ENCODE measurements at places on chromosomes 4 and X. TPM values are rescaled to one million over a fixed set of nuclear protein-coding genes. Genes with fewer than 3 reads are reported as not detected.
A peak's percentile ranks its signal among the peaks of the same experiment; 100 is the strongest.

- no peak for DNase-seq
Measured at GRCh38 chrX:69131886-69132285, 33.4 kb downstream of the PJA1 start.

DNA sequence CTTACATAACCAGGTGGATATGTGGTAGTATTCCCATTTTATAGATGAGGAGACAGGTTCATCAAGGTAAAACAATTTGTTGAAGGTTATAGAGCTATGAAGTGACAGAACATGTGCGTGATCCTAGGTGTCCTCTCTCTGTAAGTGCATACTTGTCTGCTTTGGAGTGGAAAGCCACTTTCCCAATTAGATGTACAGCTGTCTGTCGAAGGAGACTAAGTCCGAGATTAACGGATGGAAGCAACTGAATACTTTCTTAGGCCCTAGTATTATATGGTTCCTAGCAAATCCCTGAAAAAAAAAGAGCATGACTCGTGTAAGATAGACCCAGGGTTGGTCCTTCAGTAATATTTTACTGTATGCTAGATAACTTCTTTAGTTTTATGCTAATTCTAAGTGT is 19.7 kb downstream of the TMEM131L start:
- DNase-seq, result no peak

Gene DCLK2
- polyA plus RNA-seq, result 7.1 TPM

DNA sequence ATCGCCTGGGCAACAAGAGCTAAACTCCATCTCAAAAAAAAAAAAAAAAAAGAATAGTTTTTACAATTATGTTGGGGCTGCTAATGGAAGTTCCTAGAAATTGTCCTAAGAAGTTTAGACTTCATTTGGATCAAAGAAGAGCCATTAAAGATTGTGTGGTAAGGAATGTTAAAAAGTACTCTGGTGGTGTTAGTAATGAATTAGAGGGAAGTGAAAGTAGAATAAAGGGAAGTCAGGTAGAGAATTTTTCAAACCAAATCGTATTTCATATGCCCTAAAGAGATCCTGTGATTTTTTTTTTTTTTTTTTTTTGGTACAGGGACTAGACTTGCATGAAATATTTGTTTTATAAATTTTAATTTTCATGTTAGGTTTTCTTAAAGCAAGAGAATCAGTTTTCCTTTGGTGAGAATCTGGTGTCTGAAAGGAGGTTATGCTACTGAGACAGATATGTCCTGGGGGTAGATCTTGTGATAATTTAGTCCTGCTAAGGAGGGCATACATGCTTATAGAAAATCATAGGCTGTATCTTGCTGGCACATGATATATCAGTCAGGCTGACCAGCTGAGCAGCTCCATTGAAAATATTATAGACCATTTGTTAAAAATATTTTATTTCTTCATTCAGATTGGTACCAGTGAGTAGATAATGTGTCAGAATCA is 10.7 kb downstream of the SEC24B start:
- DNase-seq, result no peak

DNA sequence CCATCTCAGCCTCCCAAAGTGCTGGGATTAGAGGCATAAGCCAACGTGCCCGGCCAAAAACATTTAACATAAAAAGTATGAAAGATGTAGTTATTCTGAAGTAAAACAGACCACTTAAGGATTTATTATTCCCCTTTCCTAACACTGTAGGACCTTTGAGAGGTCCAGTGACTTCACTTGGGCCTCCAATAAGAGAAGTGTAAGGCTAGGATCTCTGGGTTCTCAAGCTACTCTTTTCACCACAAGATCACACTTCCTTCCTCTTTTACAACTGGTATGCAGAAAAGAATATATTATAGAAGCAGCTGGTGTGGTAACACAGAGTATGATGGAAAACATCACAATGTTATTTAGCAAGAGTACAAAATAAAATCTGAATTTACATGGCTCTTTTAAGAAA is 30.2 kb upstream of the CCNG2 start:
- no peak for DNase-seq

- no peak for DNase-seq
Measured at GRCh38 chr4:74092957-74093356, 6.0 kb downstream of the CXCL2 start.

GRCh38 chrX:52990848-52991247 is 32.5 kb upstream of the FAM156A start:
- no peak for DNase-seq

- no peak for DNase-seq
Measured at GRCh38 chrX:136262243-136262642, 11.0 kb upstream of the MAP7D3 start.

DNA sequence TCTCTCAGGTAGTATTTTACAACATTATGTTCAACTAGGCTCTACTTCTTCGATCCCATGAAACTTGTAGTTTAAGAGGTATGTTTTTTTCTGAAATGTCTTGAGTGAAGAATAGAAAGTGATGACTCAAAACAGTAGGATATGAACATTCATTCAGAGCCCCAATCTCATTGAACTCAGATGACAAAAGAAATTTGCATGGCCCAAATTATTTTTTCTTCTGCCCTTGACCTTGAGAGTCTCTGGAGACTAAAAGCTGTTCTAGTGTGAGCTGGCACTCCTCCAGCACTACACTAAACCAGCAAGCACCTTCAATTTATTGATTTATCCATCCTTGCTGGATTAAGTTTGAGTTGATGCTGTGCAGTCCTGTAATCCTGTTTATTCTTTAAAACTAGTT is 4.0 kb downstream of the DCLK2 start:
- DNase-seq, result no peak

DNA sequence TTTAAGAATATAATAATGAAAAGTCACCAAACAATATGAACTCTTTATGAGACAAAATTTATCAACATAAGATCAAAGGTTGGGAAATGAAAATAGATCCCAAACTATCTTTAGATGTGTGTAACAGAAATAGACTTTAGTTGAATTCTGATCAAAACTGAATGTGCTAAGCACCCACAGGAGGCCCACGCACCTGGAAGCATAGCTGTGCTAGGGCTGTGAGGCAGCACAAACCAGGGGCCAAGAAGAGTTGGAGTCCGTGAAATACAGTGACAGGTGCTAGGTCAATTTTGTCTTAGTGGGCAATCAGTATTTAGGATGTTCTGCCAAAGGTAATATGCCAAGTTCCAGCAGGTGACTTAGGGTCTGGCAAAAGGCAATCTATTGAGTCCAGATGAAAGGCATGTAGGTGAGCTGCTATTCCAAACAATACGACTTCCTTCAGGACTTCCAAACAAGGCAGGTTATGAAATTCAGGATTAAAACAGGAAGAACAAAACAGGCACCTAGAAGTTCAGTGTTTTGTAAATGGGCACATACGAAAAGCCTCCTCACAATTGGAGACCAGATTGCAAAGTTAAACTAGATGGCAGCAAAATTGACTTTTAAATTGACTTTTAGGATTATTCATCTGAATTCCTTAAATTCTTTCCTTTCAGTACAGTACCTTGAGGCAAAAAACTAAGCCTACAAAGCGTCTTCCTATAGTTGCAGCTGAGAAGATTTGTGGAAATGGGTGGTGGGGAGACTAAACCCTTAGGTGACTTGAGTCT is 4.7 kb upstream of the PCDH18 start:
- DNase-seq, result no peak

Gene FLNA
- polyA plus RNA-seq, result 468 TPM

DNA sequence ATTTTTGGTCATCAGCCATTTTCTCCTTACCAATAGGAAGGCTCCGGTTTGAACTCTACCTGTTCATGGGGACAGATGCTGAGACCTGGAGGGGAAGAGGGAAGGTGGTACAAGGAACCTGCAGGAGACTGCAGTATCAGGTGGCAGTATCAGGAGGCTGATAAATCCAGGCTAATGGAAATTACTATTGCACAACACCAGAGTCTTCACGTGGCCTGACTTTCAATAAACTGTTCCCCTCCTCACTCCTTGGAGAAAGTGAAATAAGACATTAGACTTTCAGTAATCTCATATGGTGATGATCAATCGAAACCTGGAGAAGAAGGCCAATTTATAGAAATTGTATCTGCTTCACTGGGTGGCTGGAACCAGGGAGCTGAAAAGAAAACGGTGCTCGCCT is 46.2 kb upstream of the BCOR start:
- DNase-seq, result no peak

Gene ARHGAP36
- polyA plus RNA-seq, result 0.70 TPM

DNA sequence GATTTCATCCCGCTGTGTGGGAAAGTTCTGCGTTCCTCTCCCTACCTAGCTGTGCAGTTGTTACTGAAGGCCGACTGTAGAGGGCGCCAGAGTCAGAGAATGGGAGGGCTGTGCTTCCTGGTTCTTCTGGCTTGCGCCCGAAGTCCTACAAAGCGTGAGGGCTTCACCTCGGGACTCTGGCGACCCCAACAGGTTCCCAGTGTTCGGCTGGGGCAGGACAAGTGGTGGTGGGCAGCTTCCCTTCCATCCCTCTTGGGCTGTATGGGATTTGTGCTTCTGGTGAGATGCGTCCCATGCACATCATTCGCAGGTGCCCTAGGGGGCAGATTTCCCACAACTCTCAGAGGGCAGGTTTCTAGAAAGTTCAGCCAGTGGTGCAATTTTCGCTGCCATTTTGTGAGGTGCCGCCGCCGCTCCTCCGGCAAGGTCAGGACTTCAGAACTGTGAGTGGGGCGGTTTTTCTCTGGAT is 27.3 kb downstream of the CT45A1 start:
- DNase-seq, result peak; percentile 1

DNA sequence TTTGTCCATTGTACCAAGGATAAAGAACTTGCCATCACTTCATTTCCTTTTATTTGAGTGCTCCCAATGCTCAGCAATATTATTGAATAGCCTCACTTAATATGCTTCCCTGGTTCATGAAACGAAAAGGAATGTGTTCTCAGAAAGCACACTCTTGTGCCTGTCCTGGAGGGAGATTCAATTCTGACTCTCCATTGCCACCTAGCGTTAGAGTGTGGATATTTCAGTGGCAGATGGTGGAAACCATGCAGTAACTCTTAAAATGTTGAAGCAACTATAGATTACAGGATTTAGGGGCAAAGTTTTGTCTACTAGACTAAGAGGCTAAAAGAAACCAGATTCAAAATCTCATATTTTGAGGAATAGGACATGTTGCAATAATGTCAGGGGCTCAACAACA is 36.0 kb downstream of the GAB3 start:
- no peak for DNase-seq

Gene UCP1
- polyA plus RNA-seq, result not detected

Gene PIR
- polyA plus RNA-seq, result 6.8 TPM

Gene TCEAL8
- 114 TPM for polyA plus RNA-seq

DNA sequence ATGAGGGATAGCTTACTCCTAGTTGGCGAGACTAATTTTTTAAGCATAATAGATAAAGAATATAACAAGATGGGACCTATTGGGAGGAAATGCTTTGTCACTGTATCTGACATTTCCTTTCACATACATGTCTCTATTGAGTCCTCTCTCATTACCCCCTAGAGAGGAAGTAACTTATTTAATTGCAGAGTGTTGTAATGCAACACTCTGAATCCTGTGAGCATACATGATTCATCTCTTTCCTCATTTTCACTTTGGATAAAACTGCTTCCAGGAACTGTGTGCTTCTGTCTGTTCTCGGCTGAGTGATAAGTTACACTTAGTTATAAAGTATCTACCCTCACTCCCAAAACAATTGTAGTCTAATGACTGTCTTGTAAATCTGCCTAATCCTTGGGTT is 266.1 kb upstream of the ANXA10 start:
- no peak for DNase-seq

Gene UNC5C
- polyA plus RNA-seq, result 4.1 TPM

- no peak for DNase-seq
Measured at GRCh38 chr4:96162636-96163035, 322.7 kb downstream of the PDHA2 start.

DNA sequence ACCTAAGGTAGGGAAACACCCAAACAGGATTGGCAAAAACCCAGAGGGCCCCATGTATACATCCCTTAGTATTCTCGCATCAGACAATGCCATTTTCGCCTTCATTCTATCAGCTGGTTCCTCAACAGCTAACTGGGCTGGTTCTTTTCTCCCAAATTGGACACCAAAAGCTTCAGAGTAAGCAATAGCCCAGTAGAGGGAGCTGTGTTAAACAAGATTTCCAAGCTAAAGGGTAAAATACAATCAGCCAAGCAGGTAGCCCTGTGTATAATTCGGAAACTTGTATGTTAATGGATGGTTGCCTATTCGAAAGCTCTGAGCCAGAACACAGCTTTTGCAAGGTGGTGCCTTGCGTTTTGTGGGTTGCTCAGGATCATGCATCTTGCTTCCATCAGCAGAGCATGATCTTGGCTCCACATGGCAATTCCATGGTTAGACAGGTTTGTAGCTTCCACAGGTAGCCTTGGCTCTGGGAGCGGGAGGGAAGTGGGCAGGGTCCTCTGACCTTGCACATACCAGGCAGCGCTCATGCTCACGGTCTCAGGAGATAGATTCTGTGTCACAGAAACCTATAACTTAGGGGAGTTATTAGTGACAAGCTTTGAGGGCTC is 115.2 kb upstream of the LNX1 start:
- DNase-seq, result peak; percentile 22

GRCh38 chrX:18793601-18794089 is 86.2 kb downstream of the PPEF1 start:
- DNase-seq, result no peak

- DNase-seq, result no peak
Measured at GRCh38 chr4:24880186-24880585, 32.7 kb downstream of the CCDC149 start.

Data from large intestine (tissue), 12 donors.